Stimulated activated CD4-positive, alpha-beta T cell treated with anti-CD3 and anti-CD28 coated beads, TNF-alpha, amount 100 ng/mL, for 1 hour (primary cell): ENCODE measurements at places on chromosomes 13 and 19.
A peak's percentile ranks its signal among the peaks of the same experiment; 100 is the strongest.

DNA sequence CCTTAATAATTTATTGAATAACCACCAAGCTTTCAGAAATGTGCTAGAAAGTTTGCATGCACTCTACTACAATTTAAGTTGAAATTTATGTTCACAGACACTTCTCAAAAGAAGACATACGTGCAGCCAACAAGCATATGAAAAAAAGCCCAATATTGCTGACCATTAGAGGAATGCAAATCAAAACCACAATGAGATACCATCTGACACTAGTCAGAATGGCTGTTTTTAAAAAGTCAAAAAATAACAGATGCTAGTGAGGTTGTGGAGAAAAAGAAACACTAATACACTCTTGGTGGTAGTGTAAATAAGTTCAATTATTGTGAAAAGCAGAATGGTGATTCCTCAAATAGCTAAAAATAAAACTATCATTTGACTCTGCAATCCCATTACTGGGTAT, 308.8 kb upstream of the PCDH9 start:
- no peak for DNase-seq

DNA sequence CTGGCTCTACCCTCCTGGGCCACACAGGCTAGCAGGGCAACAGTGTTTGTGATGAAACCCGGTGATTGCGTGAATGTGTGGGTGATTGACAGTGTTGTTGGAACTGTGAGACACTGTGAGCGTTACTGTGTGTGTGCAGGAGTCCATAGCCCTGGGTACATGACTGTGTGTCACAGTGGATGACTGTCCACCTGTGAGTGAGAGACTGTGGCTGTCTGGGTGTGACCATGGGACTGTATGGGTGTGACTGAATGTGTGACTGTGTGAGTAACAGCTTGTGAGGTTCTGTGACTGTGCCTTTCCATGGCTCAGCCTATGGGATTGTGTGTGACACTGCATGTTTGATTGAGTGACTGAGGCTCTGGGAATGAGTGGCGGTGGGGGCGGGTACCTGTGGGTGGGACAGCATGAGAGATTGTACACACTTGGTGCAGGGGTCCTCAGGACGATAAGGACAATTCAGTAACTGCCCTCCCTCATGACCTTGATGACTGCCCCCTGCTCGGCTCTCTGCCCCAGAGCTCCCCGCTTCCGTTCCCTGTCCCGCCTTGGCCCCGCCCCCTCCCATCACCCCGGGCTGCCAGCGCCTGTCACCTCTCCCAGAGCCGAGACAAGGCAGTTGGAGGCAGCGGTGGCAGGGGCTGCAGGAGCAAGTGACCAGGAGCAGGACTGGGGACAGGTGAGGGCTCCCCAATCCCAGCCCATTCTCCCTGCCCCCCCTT, at the start of gene GIPR:
GIPR (plus strand) TSS at position 602 of the 722 bp plus-strand sequence. CDS start 1,300 bp downstream, outside the sequence.
- peak; percentile 41 for DNase-seq

- DNase-seq, result no peak
Observed at GRCh38 chr19:57280962-57281400, 696 bp downstream of the ZNF460 start.

DNA sequence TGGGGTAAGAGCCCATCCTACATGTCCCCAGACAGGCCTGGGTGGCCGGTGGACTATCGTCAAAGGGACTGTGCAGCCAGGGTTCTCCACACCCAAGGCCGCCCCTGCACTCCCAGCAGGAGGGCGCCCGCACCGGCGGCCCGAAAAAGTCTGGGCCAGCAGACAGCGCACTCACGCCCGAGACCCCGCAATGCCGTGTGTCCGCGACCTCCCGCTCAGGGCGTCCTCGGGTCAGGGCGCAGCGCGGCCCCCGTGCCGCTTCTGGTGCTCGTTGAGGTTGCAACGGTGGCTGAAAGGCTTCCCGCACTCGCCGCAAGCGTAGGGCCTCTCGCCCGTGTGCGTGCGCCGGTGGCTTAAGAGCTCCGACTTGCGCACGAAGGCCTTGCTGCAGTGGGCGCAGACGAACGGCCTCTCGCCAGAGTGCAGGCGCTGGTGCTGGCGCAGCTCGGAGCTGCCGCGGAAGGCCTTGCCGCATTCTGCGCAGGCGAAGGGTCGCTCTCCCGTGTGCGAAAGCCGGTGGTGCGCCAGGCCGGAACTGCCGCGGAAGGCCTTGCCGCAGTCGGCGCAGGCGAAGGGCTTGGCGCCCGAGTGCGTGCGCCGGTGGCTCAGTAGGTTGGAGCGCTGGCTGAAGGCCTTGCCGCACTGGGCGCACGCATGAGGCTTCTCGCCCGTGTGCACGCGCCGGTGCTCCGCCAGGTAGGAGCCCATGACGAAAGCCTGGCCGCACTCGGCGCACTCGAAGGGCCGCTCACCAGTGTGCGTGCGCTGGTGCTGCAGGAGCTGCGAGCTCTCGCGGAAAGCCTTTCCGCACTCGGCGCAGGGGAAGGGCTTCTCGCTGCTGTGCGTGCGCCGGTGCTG, 2.8 kb upstream of the A1BG start:
- peak; percentile 14 for DNase-seq

DNA sequence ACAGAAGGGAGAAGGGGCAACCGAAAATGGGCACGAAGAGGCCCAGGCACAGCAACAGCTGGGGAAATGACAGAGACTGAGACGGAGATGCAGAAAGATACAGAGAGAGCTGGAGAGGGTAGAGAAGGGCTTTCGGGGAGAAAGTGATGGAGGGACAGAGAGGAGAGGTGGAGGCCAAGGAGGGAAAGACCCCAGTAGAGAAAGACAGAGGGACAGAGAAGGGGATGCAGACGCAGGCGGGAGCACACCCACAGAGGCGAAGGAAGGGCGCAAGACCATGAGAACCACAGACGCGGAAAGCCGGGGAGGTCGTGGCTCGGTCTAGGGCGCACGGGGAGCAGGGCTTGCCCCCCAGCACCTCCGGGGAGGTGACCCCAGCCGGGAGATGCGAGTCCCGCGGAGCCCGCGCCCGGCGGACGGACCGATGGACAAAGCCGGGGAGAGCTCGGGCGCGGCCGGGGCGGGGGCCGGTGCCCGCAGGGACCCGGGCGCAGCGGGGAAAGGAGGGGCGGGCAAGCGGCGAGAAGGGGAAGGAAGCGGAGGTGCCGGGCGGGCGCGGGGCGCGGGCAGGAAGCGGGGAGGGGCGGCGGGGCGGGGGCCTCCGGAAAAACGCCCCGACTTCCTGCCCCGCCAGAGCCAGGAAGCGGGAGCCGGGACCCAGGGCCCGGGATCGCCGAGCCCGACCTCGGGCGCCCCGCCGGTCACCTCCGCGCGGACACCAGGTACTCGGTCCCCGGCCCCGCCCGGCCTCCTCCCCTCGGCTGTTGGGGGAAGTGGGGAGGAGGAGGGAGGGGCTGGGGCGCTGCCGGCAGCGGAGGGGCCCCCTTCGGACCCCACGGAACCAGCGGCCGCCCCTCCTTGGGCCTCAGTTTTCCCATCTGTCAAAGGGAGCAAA, at the start of gene ARHGEF1:
ARHGEF1 (plus strand) TSS at position 617 of the 895 bp plus-strand sequence. CDS start 4,899 bp downstream, outside the sequence.
- no peak for DNase-seq

DNA sequence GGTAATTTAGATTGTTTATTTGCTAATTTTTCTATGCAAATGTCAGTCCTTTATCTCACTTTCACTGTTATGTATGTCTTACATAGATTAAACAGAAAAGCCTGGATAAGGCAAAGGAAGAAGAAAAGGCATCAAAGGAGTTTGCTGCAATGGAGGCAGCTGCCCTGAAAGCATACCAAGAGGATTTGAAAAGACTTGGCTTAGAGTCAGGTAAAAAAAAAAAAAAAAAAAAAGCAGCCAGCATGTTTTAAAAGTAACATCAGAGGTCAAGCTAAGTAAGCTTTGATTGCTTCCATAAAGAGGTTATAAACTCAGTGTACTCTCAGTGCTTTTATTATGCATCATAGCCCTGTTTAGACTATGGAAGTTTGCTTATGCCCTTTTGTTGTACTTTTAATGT, 3.8 kb downstream of the WBP4 start:
- DNase-seq, result no peak

DNA sequence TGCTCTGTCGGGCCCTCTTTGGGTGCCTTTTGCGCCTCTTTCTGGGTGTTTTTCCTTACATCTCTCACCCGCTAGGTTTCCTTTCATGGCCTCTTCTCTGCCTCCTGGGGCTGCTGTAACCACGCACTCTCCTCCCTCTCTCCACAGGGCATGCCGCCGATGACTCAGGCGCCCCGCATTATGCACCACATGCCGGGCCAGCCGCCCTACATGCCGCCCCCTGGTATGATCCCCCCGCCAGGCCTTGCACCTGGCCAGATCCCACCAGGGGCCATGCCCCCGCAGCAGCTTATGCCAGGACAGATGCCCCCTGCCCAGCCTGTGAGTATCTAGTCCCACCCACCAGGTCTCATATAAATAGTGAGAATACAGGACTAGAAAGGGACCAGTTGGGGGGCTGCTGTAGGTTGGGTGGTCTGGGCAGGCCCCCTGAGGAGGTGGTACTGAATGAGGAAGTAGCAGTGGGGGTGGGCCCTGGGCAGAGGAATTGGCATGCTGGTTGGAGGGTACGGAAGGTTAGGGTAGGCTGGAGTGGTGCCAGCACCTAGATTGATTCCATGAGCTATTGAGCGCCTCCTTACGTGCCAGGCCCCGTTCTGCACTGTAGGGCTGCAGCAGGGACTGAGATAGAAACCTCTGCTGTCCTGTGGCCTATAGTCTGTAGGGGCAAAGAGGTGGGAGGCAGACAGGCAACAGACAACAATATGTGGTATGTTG, 11.9 kb downstream of the SNRPA start:
- DNase-seq, result no peak

GRCh38 chr19:30855442-30855841, 483.3 kb downstream of the ZNF536 start:
- DNase-seq, result no peak

- DNase-seq, result no peak
Observed at GRCh38 chr13:102040812-102041211, 361.0 kb downstream of the FGF14 start.

GRCh38 chr13:72284791-72285190, 417.8 kb upstream of the DACH1 start:
- DNase-seq, result no peak

DNA sequence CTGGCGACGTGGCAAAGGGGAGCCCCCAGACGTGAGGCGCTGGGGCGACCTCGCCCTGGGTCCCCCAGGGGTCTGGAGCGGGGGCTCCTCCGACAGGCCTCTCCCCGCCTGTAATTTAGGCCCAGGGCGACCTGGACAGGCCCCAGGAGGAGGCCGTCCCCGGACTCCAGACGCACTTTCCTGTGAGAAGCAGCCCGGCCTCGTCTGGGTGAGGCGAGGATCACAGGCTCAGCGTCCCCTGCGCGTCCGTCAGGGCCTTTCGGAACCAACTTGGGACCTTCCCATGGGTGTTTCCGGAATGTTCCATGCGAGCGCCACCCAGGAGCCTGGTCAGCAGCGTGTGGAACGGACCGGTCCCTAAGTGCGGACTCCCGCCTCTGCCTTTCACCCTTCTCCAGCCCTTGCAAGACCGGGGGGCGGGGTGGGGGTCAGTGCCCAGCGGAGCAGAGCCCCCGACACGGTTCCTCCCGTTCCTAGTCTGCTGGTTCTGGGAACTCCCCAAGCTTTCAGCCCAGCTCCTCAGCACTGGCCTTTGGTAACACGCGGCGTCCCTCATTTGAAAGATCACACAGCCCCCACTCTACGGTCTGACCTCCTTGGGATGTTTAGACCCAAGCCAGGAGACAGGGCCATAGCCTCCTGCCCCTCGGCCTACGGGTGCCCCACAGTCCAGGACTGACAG, 1.1 kb upstream of the GRTP1 start:
- no peak for DNase-seq

GRCh38 chr19:46725036-46725820, 8.3 kb upstream of the PRKD2 start:
- no peak for DNase-seq

DNA sequence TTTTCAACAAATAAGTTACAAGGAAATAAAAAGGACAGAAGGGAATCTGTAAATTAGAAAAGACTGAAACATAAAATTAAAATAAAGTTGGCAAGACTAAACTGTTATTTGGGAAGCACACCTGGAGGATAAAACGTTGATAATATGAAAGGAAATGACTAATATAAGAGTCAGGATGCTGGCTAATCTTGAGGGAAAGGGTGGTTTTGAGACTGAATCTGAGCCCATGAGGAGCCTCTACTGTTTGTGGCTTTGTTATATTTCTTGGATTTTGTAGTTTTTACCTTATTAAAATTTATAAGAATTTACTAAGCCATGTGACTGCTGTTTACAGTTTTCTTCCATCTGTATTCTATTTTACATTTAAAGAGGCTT, 718.0 kb upstream of the SPRY2 start:
- DNase-seq, result no peak

- no peak for DNase-seq
Observed at GRCh38 chr19:47021536-47022139, 2.0 kb downstream of the NPAS1 start.

DNA sequence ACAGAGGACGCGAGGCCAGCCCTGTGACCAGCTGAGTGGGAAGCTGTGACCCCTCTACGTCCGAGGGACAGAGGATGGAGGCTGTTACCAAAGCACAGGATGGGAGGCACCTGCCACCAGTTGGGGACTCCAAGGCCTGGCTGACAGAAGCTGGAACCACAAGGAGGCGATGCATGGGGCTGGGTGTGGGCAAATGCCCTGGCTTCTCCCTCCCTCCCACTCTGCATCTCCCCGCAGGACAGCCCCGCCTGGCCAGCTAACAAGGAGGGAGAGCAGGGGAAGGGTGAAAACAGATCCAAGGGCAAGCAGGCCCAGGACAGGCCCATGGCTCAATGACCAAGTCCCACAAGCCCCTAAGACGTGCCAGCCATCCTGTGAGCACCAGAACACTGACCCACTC, 28.6 kb downstream of the AKT2 start:
- DNase-seq, result no peak

DNA sequence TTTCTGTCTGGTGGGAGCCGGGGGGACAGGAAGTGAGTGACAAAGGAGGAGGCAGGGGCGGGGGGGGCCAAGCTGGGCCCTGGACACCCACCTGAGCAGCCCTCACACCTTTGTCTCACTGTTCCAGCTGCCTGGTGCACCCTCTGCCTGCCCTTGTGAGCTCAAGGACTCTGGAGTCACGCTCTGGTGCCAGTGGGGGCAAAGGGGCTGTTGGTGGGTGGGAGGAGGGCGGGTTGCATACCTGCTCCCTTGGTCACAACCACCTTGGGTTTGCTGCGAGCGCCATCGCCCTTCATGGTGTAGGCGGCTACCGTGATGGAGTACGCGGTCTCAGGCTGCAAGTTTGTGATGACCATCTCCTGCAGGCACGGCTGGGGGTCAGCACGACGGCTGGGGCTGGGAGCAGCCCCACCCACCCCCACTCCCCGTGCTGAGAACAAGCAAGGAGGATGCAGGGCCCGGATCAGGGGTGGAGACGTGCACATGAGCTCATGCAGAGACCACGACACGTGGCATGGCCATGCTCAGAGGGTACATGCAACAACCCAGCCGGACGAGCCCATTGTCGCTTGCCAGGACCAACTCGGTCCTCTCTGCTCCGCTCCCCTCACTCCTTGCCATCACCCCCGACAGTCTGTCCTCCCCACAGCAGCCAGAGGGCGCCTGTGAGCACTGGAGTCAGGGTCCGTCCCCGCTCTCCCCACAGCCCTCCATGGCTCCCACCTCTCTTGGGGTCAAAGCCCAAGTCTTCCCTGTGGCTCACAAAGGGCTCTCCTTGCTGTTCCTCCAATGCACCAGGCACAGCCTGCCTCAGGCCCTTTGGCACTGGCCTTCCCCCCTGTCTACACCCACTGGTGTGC, 114.9 kb downstream of the PTPRS start:
- no peak for DNase-seq

GRCh38 chr13:94709001-94709834, 3.1 kb downstream of the SOX21 start:
- DNase-seq, result no peak

GRCh38 chr19:6099033-6099432, 11.3 kb downstream of the RFX2 start:
- DNase-seq, result no peak

- DNase-seq, result no peak
Observed at GRCh38 chr13:40969169-40969901, 49.8 kb downstream of the ELF1 start.
